ENCODE measurements at places on chromosomes 16 and 17.

DNA sequence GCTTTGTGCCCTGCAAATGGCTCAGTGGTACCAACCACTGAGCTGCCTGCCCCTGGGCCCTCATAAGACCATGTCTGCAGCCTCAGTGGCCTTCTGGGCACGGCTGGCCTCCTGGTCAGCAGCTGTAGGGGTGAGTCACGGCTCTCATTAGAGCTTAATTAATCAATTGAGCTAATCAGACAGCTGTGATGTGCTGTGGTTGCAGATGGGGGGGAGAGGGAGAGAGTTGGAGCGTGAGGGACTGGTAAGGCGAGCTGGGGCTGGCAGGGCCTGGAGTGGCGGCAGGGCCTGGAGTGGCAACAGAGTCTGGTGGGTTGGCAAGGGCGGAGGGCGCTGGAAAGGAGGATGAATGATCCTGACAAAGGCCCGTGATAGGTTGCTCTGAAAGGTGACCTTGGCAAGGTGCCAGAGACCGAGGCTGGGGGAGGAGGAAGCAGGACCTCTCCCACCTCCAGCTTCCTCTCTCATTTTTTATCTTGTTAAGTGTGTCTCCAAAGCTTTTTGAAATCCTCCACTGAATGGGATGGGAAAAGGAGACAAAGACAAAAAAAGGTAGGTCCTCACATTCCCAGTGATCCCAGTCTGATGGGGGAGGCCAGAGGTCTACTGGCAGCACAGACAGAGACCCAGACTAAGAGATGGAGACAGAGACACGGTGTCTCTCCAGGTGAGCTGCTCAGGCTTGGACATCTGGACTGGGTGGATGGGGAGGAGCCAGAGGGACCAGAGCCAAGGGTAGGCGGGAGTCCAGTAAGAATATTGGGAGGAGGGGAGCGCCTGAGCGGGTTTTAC, 41.6 kb downstream of the DCAKD start:
- DNase-seq: no peak

DNA sequence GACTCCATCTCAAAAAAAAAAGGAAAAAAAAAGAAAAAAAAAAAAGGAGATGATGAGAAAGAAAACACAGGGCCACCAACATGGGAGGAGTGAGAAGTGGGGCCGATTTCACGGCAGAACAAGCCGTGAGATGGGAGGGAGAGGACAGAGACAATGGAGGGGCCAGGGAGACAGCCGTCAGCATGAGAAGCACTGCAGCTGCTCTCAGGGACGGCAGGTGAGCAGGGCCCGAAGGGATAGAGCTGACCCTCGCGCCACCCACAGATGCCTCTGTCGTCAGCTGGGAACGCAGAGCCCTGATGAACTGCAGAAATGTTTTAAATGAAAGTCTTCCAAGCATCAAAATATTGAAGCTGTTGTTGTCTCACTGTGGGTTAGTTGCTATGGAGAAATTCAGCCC, 20.3 kb downstream of the PITPNM3 start:
- DNase-seq: no peak

- DNase-seq: no peak
Observed at GRCh38 chr16:787321-787966, 737 bp downstream of the RPUSD1 start.

DNA sequence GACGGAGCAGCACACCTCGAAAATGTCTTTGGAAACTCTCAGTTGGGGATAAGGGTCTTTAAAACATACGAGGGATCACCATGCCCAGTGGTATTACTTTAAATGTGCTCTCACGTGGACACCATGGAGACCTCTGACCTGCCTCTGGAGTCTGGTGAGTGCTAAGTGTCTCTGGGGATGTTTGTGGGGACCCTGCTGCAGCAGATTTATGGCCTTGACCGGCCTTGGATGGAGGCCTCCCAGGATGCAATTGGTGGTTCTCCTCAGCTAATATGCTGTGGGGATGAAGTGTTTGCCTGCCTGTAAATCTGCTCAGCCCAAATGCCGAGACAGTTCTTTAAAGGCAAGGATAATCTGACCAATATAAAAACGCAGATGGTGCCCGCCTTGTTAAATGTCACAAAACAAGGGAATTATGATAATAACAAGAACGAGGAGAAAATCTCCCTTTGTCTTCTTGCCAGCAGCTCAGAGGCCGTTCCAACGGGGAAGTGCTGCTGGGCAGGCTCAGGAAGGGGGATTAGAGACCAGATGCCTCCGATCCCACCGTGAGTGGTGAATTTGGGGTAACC, 154.4 kb downstream of the ABCC12 start:
- DNase-seq: no peak

- no peak for DNase-seq
Observed at GRCh38 chr17:76894842-76895241, 26.6 kb downstream of the MGAT5B start.

- no peak for DNase-seq
Observed at GRCh38 chr16:66740533-66740932, 10.9 kb downstream of the DYNC1LI2 start.

DNA sequence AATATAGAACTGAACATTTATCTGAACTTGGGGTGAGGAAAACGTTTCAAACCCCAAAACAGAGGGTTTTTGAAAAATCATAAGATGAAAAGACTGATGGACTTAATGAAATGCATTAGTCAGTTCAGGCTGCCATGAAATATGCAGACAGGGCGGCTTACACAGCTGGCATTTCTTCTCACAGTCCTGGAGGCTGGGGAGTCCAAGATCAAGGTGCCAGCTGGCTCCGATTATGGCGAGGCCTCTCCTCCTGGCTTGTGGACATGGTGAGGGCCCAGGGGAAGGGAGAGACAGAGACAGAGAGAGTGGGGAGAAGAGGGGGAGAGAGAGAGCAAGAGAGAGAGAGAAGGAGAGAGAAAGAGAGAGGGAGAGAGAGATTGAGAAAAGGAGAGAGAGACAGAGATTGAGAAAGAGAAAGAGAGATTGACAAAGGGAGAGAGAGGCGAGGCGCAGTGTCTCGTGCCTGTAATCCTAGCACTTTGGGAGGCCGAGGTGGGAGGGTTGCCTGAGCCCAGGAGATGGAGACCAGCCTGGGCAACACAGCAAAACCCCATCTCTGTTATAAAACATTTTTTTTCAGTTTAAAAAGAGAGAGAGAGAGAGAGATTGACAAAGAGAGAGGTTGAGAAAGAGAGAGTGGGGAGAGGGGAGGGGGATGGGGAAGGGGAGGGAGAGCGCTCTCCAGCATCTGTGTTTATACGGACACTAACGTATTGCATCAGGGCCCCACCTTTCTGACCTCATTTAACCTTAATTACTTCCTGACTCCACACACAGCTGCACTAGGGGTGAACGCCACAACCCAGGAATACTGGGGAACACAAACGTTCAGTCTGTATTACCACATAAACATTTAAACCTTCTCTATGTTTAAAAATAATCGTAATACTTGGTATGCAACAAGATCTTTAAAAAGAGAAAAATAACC, 24.6 kb upstream of the RPH3AL start:
- DNase-seq: no peak

- no peak for DNase-seq
Observed at GRCh38 chr16:65489531-65490023, 367.7 kb upstream of the CDH11 start.

DNA sequence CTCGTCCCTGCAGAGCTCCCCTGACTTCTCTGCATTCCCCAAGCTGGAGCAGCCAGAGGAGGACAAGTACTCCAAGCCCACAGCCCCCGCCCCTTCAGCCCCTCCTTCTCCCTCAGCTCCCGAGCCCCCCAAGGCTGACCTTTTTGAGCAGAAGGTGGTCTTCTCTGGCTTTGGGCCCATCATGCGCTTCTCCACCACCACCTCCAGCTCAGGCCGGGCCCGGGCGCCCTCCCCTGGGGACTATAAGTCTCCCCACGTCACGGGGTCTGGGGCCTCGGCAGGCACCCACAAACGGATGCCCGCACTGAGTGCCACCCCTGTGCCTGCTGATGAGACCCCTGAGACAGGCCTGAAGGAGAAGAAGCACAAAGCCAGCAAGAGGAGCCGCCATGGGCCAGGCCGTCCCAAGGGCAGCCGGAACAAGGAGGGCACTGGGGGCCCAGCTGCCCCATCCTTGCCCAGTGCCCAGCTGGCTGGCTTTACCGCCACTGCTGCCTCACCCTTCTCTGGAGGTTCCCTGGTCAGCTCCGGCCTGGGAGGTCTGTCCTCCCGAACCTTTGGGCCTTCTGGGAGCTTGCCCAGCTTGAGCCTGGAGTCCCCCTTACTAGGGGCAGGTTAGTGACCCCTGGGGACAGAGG, 11.4 kb downstream of the MLLT6 start:
- DNase-seq: no peak

GRCh38 chr17:4708436-4708835, 2.0 kb upstream of the ARRB2 start:
- no peak for DNase-seq

DNA sequence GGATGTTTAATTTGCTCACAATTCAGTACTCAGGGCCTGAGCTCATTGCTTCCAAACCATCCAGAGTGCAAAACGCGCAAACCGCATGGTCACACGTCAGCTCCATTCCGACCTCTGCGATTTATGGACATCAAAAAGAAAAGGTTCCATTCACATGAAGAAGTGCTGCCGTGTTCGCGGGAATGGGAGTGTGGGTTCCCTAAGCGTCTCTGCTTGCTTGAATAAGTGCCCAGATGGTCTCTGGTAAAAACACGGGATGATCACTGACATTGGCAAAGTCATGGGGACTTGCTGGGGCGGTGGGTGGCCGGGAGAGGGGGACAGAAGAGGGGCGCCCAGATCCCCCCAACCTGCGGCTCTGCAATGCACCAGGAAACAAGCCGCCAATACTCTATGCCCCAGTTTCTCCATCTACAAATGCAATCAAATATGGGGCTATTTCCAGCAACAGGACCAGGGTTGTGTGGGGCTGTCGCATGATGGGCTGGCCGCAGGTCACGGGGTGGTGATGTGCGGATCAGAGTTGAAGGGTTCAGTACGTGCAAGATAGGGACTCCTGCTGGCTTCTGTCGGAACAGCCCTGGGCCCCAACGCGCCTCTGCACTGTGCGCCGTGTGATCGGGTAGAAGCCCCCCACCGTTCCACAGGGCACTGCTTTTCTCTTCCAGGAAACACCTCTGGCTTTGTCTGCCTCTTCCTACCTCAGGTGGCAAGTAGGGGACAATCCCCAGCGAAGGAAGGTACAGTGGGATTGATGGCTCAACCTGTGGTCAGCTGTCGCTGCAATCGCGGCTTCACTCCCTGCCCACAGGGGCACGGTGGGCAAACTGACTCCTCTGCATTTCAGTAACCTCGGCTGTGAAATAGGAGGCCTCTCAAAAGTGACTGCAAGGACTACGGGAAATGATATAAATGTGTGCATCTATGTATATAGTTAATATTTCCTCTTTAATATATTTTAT, 11.2 kb downstream of the FOXF1 start:
- DNase-seq: no peak

GRCh38 chr17:40243761-40244160, 24.7 kb downstream of the WIPF2 start:
- DNase-seq: no peak

DNA sequence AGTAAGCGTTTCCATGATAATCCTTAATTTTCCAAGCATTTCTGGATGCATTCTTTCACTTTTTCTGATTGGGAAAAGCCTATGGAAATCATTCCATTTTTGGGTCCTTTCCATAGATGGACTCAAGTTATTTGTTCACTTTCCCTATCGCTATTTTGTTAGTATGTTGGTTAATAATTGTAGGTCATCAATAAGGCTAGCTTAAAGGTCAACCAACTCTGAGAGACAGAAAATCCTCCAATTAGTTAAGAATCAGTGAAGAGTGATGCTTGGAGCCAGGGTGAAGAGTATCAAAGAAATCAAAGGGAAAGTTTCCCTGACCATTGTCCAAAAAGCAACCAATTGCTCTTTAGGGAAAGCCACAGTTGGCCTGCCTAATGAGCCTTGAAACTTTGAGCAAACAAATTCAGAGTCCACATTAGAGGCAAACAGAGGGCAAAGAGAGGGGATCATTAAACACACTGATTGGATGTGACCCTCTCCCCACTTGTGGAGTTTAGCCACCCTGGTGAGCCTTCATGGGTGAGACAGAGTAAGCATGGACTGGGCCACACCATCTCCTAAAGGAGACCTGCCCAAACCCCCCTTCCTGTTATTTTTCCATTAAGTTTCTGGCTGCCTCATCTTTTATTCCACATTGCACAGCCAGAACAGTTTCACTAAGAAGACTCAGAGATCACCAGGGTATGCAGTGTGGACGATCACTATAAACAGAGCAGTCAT, 133.4 kb upstream of the DYNLRB2 start:
- no peak for DNase-seq

DNA sequence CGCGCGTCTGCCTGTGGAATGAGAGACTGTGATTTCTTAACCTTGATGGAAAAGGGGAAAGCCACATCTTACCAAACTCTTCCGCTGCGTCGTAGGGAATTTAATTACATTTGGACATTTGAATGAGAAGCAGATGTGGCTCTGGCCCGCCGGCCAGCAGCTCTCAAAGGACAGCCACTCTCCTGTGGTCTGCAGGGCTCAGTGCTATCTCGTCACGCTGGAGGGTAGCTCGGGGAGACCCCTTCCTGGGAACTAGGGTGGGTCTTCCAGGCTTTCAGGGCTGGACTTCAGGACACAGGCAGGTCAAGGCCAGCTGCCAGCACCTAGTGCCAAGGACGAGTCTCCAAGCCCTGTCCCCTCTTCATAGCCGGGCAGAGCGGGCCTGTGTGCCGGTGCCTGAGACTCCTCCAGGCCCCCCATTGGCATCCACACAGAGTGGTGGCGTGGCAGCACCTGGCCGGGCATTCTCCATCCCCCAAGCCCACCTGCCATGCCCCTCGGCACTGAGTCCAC, 15.9 kb upstream of the TBX2 start:
- DNase-seq: no peak

DNA sequence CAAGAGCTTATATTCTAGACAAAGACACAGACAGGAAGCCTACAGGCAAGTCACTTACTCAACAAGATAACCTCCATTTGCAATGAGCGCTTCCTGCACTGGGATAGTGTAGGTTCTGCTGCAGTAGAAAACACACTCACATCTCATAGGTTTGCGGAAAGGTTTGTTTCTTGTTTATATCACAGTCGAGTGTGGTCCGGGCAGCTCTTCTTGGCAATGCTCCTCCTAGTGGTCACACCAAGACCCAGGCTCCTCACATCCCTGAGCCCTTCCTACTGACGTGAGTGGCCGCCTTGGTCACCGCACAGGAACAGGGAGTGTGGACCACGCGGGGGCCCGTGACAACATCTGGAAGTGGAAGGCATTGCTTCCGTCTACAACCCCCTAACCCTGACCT, 48.0 kb upstream of the RBFOX3 start:
- DNase-seq: no peak

DNA sequence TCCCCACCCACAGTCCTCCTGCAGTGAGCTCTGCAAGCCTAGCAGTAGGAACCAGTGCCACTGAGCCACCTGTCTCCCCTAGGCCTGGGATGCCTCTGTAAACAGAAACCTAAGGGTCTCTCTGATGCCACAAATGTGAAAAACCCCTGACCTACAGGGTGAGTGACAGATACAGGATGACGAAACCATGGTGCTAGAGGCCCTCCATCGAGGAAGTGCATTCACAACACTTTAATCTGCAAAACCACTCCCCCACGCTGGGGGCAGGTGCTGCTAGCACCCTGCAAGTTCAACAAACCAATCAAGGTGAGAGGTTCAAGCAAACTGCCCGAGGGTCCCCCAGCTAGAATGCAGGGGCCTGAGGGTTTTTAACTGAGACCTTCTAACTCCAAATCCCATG, 59.5 kb downstream of the CDYL2 start:
- no peak for DNase-seq
